ENCODE measurements at places on chromosomes 3 and 15.

- no peak for DNase-seq
These were observed 4.8 kb upstream of the MORC1 start for GRCh38 chr3:109122690-109123089.

GRCh38 chr3:139105154-139105702 lies 60.5 kb upstream of the PRR23C start:
- DNase-seq: no peak

- DNase-seq: no peak
These were observed 217.5 kb upstream of the ROPN1 start for GRCh38 chr3:124209426-124209825.

DNA sequence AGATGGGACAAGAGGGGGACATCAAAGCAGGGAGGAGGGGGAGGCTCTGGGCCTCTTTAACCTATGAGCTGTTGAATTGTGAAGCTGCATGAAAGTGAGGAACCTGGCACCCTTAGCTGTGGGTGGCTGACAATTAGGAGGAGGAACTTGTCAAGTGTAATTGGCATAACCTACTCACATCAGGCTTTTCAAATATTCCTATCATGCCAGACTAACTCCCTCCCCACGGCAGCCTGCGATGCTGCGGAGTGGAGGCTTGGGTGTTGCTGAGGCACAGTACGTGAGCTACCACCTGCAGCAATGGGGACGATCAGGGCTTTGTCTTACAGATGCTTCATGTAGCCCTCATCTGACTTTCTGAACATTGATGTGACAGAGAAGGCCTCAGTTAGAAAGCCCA lies 180.7 kb upstream of the SNTN start:
- DNase-seq: no peak

- no peak for DNase-seq
These were observed 57.6 kb downstream of the AAGAB start for GRCh38 chr15:67196672-67197363.

- DNase-seq: no peak
These were observed 1109.1 kb downstream of the OTOL1 start for GRCh38 chr3:162605651-162606204.

- no peak for DNase-seq
These were observed 43.8 kb upstream of the ARHGEF3 start for GRCh38 chr3:56845505-56845904.

DNA sequence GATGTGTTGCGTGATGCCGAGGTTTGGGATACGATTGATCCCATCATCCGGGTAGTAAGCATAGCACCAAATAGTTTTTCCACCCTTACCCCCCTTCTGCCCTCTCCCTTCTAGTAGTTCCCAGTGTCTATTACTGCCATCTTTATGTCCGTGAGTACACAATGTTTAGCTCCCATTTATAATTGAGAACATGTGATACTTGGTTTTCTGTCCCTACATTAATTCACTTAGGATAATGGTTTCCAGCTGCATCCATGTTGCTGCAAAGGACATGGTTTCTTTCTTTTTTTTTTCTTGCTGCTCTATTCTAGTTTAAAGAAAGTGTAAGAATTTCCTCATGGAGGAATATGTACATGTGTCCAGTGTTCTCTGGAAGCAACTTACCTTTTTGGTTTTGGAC lies 51.8 kb downstream of the NSUN3 start:
- DNase-seq: no peak

DNA sequence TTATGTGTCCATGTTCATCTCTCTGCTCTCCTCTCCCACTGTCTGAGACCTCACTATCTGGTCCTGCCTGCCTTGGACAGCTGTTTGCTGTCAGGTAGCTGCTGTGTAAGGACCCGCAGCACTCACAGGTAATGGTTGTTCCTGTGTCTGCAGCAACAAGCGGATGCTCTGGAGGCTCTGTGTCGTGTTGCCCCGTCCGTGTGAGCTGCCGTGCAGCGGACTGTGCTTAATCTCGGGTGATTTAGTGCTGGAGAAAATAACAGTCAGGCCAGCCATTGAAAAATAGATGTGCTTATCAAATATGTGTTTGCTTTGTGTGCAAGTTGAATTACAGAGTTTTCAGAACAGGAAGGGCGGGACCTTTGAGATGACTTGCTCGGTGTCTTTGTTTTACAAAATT lies 121.4 kb downstream of the GABRG3 start:
- DNase-seq: no peak

GRCh38 chr3:49471856-49472495 lies 1.9 kb downstream of the DAG1 start:
- no peak for DNase-seq

DNA sequence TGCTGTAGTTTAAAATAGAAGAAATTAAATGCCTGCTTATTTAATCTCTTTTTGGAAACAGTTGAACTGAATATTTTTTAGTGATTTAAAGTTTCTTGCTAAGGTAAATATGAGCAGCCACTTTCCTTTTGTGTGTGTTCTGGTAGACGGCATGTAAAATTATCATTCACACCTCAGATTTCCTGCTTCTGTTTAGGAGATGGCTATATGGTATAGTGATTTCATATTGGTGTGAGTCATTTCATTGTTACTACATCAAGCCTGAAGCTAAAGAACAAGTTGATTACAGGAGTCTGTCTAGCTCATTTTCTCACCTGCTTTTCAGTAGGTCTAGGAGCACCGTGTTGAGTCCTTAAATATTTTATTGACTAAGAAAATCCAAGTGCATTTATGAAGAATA lies 2.2 kb downstream of the LRCH3 start:
- no peak for DNase-seq
